ENCODE measurements at places on chromosomes 16 and 17.
A peak's percentile ranks its signal among the peaks of the same experiment; 100 is the strongest.

DNA sequence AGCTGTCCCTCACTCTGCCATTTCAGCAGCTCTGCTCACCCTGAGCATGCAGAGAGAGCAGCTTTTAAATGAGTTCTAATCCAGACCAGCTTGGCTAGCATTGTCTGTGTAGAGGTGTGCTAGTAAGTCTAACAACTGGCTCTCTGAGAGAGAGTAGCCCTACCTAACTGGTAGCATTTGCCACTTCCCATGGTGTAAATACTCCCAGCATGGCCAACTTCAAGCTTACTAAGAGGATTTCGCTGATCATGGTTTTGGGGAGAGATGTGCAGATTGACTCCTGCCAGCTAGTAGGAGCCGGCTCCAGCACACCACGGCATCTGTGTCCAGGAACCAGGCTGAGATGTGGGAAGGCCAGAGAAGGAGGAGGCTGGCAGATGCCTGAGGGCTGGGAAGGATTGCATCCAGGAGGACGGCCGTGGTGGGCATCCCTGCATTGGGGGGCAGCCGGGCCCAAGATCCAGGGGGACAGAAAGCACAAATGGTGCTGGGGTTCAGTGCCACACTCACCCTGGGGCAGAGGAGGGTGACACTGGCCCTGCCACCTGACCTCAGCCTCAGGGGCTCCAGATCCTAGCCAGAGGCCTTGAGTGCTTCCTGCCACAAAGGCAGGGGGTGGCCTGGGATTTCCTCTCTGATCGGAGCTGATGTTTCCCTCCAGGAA lies 394.9 kb upstream of the TNRC6C start:
- no peak for DNase-seq

DNA sequence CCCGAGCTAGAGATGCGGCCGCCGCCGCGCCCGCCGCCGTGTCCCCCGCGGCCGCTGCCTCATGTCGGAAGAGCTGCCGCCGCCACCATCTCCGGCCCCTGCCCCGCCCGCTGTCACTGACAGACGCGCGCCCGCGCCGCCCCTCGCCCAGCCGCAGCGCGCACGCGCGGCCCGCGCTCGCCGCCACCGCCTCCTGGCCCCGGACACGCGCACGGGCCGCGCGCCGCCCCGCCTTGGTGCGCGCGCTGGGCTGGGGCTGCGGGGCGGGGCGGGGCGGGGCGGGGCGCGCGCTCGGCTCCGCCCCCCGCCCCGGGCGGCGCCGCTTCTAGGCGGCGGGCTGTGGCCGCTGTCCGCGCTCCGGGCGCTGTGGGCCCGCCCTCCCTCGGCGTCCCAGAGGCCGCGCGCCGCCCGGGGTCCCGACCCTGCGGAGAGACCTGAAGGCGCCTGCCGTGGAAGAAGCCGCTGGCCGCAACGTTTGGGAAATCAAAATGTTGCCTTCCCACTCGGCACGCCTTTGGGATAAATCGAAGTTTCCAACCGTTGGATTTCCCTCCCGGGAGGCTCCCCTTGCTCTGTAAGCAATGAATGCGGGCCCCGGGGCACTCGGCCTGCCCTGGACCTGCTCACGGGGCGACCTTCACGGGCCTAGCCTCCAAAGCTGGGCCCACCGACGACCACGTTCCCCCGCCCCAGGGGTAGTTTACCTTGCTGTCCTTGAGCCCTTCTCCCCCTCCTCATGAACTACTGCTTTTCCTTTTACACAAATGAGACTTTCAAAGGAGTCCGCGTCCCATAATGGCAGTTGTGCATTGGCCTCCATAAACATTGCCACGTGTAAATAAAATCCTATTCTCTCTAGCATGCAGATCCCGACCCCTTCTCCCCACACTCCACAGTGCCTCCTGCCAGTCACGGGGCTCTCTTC lies at the start of gene ADCY9:
ADCY9 (minus strand) TSS at position 118 of the 925 bp plus-strand sequence. CDS start 1,000 bp downstream, outside the sequence.
- DNase-seq = peak; percentile 87

DNA sequence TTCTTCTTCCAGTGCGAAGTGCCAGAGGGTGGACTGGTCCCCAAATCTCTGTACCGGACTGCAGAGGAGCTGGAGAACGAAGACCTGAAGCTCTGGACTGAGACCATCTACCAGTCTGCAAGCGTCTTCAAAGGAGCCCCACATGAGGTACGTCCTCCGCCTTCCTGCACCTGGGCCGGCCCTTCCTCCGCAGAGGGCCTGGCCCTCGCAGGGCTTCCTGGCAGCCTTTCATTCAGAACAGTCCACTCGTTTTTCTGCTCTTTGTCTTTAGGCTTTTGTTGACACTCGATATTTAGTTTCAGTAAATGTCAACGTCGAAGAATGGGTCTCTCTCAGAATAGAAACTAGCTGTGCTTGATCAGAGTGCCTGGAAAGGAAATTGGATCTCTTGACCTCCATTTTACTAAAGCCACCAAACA lies 68.6 kb downstream of the SEC14L1 start:
- no peak for DNase-seq

GRCh38 chr16:78503602-78504001 lies 404.1 kb downstream of the WWOX start:
- DNase-seq = peak; percentile 12

- no peak for DNase-seq
These were observed 39.3 kb upstream of the GNG13 start for GRCh38 chr16:839643-840408.

DNA sequence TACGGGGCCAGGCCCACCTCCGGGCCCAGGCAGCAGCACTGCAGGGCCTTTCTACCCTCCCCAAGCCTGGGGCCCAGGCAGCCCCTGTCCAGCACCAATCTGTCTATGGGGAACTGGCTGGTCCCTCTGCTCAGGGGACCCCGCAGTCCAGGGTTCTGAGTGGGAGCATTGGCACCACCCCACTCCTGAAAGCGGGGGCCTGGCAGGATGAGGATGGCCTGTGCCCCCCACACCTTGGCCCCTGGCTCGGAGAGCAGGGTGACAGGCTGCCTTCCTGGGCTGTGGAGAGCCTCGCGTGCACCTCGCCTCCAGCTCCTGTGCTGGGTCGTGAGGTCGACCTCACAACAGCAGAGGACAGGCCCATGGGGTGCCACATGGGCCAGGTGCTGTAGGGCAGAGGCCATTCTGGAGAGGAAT lies 1.4 kb downstream of the NPB start:
- DNase-seq = no peak

DNA sequence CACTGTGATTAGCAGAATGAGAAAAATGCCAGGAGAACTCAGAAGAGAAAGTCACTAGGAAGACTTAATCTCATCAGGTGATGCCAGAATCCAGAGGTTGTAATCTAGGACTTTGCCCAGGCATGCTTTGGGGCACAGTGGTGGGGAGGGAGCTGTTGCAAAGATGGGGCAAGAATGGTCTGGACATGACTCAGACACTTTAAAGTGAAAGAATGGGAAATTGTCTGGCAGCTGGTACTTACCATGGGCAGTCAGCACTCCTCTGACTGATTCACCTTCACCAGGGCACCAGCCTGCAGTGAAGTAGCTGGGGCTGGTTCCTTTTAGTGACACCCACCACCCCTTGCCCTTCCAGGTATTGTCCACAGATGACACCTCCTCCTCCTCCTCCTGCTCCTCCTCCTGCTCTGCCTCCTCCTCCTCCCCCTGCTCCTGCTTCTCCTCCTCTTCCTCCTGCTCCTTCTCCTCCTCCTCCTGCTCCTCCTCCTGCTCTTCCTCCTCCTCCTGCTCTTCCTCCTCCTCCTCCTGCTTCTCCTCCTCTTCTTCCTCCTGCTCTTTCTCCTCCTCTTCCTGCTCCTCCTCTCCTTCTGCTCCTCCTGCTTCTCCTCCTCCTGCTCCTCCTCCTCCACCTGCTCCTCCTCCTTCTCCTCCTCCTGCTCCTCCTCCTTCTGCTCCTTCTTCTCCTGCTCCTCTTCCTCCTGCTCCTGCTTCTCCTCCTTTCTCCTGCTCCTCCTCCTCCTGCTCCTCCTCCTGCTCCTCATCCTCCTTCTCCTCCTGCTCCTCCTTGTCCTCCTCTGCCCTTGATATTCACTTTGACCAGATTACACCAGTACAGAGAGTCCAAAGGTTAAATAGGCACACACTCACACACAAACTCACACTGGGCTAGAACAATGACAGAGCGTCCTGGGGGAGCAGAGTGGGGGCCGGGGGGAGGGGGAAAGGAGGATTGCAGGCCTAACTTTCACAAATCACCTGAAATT lies at the start of gene CHD9NB:
CHD9NB (minus strand) TSS at position 379 of the 983 bp plus-strand sequence. CDS start 8,739 bp downstream, outside the sequence.
- DNase-seq = no peak

DNA sequence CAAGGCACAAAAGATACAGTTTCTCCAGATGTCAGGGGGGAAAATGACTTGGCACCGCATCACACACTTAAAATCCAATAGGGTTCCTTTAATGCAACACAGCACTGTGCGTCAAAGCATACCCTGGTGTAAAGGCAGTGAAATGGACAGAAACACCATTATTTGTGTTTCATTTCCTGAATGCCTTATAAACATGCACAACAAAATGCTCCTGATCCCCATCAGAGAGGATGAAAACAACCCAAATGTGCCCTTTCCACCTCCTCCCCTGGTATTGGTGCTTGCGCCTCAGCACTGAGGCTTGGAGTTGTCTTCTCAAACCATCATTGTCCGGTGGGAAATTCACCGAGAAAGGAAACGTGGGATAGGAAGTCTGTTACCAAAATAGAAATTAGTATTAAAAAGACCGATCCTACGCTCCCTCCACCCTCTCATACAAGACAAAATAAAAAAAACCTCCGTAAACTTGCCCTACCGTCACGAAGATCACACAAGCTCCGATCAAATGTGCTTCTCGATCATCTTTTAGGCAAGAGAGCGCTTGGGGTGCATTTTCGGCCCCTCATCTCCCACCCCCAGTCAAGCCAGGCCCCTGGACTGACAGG lies 722 bp downstream of the CDC27 start:
- DNase-seq = no peak

DNA sequence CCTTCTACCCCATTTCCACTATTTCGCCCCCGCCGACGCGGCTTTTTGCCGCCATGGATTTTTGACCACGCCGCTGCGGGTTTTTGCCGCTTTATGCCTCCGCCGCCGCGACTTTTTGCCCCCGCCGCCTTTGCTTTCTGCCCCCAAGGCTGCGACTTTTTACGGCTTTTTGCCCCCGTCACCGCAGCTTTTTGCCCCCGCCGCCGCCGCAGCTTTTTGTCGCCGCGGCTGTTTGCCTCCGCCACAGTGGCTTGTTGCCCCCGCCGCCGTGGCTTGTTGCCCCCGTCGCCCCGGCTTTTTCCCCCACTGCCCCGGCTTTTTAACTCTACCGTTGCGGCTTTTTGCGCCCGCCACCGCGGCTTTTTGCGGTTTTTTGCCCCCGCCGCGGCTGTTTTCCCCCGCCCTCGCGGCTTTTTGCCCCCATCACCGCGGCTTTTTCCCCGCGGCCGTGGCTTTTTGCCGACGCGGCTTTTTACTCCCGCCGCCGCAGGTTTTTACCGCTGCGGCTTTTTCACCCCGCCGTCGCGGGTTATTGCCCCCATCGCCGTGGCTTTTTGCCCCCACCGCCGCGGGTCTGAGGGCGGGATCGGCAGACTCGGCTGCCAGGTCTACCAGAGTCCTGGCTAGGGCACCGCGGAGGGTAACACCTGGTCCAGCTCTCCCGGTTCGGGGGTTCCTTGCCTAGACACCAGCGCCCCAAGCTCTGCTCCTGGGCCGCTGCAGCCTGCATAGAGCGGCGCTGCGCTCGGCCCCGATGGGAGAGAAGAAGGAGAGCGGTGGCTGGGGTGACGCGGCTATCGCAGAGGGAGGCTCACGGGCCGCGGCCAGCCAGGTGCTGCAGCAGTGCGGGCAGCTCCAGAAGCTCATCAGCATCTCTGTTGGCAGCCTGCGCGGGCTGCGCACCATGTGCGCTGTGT lies 562.7 kb upstream of the WSB1 start:
- DNase-seq = no peak

GRCh38 chr16:30187971-30188561 lies 4.7 kb downstream of the CORO1A start:
- no peak for DNase-seq

DNA sequence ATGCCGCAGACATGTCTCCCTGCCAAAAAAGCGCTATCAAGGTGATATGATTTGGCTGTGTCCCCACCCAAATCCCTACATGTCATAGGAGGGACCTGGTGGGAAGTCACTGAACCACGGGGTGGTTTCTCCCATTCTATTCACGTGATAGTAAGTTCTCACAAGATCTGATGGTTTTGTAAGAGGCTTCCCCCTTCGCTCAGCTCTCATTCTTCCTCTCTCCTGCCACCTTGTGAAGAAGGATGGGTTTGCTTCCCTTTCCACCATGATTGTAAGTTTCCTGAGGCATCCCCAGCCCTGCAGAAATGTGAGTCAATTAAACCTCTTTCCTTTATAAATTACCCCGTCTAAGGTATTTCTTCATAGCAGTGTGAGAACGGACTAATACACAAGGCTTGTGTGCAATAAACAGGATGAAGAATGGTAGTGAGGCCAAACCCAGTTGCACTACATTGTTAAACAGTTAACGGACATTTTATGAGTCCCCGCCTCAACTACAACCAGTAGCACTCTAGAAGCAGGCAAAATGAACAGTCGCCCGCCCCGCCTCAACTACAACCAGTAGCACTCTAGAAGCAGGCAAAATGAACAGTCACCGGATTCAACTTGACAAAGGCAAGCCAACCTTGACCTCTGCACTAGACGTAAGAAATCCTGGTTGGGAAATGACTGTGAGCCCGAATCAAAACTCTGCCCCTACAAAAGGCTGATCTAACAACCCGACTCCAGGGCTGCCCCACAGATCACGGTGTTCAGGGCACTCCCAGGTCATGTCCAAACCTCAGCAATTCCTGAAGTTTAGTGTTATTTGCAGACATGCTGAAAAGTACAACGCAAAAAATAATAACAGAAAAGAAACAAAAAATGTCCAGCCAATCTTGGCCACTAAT lies 26.3 kb downstream of the VPS53 start:
- no peak for DNase-seq

GRCh38 chr16:9060225-9060624 lies 31.2 kb upstream of the HAPSTR1 start:
- DNase-seq = no peak

- no peak for DNase-seq
These were observed 75.5 kb downstream of the MYH10 start for GRCh38 chr17:8555062-8555461.

DNA sequence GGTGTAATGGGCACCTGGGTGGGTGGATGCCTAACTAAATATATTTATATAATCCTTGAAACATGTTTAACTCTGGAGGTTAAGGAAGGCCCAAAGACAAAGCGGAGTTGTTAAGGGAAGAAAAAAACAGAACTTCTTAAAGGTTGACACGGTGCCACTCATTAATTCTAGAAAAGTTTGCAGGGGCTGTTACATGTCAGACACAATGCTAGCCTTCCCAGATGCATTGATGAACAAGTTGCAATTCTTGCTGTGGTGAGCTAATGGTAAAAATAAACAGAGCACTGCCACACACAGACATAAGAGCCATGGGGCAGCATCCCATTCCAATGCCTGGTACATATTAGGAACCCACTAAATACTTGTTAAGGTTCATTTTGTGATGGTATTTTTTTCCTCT lies 109.5 kb downstream of the CDH13 start:
- no peak for DNase-seq

GRCh38 chr17:81330884-81331245 lies 35.8 kb upstream of the SLC38A10 start:
- DNase-seq = no peak

GRCh38 chr16:48487287-48487686 lies 102.1 kb upstream of the SIAH1 start:
- no peak for DNase-seq

GRCh38 chr17:35981908-35982330 lies 622 bp upstream of the CCL16 start:
- no peak for DNase-seq

GRCh38 chr17:75980188-75981018 lies 1.4 kb downstream of the TEN1 start:
- no peak for DNase-seq

- no peak for DNase-seq
These were observed 358.5 kb upstream of the PMFBP1 start for GRCh38 chr16:72530434-72530833.

- no peak for DNase-seq
These were observed 18.1 kb downstream of the KCNJ2 start for GRCh38 chr17:70187383-70187782.

GRCh38 chr16:58198022-58198683 lies at the start of gene CSNK2A2:
CSNK2A2 (minus strand) TSS chr16:58198106; CDS start chr16:58197736, 370 bp downstream.
- peak; percentile 93 for DNase-seq
